ENCODE measurements at places on chromosomes 1 and 21.

- DNase-seq = no peak
Measured at GRCh38 chr1:156480016-156480370, 20.6 kb downstream of the MEF2D start.

DNA sequence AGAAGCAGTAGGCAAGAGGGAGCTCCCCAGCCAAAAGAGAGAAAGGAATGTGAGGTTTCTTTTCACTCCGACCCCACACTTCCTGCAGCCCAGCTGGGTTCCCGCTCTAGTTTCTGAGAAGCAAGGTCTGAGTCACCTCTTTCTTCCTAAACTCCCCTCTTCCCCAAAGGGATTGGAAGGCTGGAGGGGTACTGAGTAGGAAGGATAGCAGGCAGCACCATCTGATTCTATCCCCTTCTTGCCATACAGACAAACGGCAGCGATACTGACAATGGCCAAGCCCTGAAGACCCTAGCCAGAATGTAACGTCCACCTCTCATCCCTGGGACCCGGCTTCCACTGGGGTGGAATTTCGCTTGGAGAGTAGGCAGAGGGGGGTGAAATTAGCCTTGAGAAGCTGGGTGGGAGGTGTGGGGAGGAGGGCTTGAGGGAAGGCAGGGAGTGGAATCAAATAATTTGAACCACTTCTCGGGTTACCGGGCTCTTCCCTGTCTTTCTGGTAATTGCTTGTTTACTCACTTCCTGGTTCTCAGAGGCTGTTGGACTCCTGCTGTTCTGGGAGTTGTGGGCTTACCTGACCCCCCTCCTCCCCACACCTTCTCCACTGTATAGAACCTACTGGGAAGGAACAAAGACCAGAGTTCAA, 13.2 kb downstream of the IER5 start:
- no peak for DNase-seq

- no peak for DNase-seq
Measured at GRCh38 chr1:245334827-245335490, 180.2 kb downstream of the KIF26B start.

DNA sequence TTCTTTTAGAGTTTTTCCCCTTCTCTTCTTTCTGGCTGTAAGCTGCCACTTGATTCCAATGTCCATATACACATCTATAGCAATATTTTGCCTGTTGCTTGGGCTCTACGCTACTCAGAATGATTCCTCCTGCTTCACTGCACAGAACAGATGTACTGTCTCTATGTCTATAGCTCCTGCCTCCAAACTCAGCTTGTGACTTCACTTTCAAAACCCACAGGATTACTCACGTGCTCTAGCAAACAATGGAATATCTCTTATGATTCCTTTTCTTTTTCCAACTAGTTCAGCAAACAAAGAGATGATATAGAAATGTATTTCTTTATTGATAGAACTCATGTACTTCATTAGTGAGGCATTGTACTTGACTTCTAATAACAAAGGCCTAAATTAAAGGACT, 80.5 kb upstream of the SOX13 start:
- DNase-seq = no peak

DNA sequence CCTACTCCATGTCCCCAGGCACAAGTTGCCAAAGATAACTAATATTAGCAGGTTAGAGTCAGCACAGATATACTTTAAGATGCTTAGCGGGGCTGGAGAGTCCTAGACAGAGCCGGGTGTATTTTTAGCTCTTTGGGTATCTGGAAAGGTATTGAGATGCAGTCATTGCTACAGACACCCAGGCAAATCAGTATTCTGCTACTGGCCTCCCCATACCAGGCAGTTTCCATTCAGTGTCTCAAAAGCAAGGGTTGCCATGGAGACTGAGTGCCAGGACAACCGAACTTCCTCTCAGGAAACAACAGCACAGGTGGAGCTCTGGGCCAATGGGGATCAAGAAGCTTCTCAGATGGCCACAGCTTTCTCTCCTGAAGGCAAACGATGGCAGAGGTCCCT, 45.3 kb downstream of the KCNC4 start:
- DNase-seq = no peak

- DNase-seq = no peak
Measured at GRCh38 chr1:115722221-115722620, 46.3 kb downstream of the CASQ2 start.

DNA sequence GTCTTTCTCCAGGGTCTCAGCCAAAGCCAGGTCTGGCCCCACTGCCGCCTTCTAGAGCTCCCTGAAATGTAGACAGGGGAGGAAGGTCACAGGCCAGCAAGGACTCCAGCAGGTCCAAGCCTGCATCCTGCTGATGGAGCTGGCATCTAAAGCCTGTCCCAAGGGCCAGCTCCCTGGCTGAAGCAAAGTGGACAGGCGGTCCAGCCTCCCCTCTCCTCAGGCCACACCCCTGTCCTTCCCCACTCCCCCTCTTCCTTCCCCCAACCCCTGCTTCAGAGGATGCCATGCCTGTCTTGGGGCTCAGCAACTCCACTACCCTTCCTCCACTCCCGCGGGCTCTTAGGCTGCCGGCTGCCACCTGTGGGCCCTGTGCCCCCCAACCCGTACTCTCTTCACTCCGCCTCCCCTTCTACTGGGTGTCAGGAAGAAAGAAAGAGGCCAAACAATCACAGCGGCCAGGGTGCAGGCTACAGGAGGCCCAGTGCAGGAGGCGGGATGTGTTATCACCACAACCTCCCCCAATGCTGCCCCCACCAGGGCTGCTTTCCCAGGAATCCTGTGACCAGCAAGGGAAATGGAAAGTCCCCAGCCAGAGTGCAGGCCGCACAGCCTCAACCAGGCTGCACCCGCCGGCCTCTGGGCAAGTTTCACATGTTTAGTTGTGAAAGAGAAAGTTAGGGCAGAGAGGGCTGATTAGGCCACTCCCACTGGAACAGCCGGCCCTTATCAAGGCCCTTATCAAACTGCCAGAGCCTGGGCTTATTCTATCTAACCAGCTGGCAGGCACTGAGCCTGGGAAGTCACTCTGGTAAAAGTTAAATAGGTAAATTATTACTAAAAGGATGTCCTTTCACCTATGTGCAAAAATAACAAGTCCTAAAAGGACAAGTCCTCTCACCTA, 34.1 kb downstream of the ACOT7 start:
- peak; percentile 30 for DNase-seq

GRCh38 chr1:163410073-163410999, 88.6 kb downstream of the NUF2 start:
- no peak for DNase-seq

GRCh38 chr1:204076891-204077290, 4.0 kb downstream of the SOX13 start:
- no peak for DNase-seq

- no peak for DNase-seq
Measured at GRCh38 chr1:39269791-39270342, 65.4 kb downstream of the MACF1 start.

DNA sequence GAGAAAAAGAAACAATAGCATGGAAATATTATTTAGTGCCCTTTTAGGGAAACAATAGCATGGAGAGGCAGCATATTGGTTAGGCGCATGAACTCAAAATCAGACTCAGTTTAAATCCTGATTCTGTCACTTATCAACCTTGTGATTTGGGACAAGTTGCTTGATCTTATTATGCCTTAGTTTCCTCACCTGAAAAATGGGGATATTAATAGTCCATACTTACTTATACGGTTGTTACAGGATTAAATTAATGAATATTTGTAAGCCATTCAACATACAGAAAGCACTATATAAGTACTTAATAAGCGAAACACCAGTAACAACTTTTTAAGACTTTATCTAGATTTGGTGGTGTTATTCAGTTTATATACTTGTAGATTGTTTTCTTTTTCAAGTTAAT, 1.2 kb downstream of the TSEN15 start:
- DNase-seq = no peak

DNA sequence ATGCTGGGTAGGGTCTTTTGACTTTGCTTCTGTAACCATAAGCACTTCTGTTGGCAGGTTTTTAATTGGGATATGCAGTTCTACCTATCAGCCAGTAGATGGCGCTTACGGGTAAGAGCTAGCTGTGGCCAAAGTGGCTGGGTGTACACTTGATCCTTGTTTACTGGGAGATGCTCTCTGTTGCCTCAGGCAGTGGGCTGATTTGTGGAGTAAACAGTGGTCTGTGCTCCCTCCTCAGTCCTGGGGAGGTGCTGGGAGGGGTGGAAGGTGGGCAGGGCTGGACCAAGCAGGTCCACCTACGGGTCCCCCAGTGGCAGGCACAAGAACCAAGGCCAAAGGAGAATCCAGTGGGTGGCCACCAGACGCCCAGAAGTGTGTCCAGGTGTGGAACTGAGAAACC, 43.4 kb downstream of the RALGPS2 start:
- no peak for DNase-seq

GRCh38 chr1:56814205-56814604, 5.0 kb downstream of the FYB2 start:
- no peak for DNase-seq

- no peak for DNase-seq
Measured at GRCh38 chr1:209835782-209836298, 8.1 kb downstream of the UTP25 start.

DNA sequence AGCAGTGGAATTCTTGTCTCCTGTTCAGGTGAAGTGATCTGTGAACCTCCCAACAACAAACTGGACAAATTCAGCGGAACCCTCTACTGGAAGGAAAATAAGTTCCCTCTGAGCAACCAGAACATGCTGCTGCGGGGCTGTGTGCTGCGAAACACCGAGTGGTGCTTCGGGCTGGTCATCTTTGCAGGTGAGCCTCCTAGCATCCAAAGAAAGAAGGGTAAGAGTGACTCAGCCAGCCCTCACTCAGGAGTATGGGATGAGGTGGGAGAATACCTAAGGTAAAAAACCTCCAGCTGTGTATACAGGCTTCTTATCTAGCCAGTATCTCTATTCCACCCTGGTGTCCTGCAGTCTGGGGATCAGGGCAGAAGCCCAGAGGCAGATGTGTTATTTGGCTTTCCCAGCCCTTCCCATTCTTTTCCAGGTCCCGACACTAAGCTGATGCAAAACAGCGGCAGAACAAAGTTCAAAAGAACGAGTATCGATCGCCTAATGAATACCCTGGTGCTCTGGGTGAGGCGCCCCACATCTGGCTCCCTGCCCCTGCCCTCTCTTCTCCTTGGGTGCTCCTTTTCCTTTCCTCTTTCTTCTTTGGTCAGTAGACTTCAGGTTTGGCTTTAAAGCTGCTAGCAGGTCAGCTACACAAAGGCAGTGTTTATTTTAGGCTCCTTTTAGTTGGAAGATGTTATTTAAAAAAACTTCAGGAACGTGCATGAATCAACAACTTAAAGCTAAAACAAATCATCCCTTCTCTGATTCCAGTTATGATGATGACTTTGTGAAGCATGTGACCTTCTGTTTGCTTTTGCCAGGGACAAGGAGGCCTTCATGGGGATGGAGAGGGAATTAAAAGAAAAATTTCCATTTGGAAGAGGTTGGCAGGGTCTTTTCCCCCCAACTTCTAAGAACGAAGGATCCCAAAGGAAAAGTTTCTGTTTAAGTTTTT, 9.0 kb downstream of the ATP8B2 start:
- DNase-seq = no peak

- no peak for DNase-seq
Measured at GRCh38 chr1:6265151-6265550, 4.3 kb upstream of the GPR153 start.

DNA sequence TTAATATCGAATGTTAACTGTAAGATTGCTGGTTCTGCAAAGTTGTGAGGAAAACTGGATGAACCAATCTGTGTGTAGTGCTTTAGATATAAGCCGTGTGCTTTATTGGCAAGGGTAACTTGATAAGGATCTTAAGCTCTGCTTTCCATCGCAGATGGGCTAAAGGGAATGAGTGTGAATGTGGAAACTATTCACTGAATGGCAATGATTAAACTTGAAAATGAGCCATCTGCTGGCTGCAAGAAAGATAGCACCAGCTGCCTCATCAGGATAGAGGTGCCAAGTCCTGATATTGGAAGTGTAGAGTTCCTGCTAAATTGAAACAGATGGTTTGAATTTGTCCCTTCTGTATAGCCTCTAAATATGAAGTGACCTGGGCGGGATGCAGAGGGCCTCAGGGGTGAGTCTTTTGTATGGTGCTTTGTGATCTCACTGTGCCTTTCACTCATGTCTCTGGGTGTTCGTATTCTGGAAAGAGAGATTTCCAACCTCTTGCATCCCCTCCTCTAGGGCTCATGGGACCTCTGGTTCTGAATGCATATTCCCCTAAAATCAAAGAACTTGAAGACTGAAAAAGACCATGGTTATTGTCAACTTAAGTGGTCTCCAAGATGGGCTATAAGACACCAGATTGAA, 9.2 kb downstream of the FCRL3 start:
- DNase-seq = no peak

- DNase-seq = no peak
Measured at GRCh38 chr21:37176716-37177115, 90.4 kb downstream of the VPS26C start.

DNA sequence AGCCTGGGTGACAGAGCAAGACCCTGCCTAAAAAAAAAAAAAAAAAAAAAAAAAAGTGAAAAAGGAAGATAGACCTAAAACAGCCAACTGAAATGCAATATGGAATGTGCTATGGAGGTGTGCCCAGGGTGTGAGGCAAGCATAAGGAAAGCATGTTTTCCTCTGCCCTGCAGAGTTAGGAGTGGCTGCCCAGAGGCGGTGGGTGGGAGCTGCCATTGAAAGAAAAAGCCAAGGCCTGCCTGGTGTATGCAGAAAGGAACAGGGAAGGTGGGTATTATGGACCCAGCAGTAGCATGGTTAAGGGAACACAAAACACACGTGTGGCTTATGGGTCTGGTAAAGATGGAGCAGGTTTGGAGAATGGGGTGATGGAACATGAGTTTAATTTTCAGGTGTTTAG, 8.9 kb downstream of the CD244 start:
- no peak for DNase-seq

DNA sequence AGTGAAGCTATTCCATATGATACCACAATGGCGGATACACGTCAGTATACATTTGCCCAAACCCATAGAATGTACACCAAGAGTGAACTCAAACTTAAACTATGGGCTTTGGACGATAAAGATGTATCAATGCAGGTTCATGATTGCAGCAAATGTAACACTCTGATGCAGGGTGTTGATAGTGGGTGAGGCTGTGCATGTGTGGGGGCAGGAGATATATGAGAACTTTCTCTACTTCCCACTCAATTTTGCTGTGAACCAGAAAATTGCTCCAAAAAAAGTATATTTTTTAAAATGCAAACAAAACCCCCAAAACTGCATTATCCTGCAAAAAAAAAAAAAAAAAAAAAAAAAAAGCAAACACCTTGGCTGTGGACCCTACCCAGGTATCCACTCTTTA, 3.4 kb downstream of the ATP1A2 start:
- DNase-seq = no peak

GRCh38 chr1:60865166-60865565, 217.2 kb upstream of the NFIA start:
- no peak for DNase-seq

GRCh38 chr1:186454981-186455380, 5.9 kb downstream of the PDC start:
- no peak for DNase-seq

DNA sequence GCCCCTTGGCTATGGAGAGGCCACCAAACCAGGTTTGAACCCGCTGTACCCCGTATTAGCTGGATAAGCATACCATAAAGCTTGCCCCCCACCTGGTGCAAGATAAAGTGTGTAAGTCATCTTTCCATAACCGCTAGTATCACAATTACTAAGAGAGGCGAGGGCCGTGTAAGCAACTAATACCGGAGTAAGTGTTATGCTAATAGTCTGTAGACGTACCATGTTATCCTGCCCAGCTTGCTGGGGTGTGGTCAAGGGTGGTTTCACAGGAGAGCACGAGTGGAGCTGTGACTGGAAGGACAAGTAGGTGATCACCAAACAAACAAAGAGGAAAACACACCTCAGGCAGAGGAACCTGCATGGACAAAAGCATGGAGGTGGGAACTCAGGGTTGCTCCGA, 3.6 kb upstream of the TNFRSF1B start:
- DNase-seq = no peak
